Hepatic stellate cell (primary cell): ENCODE measurements at places on chromosomes 16 and 17.

DNA sequence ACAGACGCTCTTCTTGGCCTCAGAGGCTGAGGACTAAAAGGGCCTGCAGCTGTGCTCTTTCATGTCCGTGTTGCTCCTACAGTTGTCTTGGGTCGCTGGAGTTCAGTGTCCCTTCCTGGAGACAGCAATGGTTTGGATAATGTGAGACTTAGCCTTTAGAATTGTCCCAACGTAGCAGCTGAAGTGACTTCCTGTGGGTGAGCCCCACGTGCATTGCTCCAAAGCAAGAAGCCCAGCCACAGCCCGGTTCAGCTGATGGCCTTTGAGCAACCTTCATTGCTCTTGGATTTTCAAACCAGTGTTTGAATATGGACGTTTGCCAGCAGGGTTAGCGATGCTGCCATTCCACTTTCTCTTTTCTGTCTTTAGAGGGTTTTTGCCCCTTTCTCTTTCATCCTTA lies 19.7 kb downstream of the TMEM11 start:
- DNase-seq: no peak

- DNase-seq: no peak
Measured at GRCh38 chr17:15263680-15264079, 1.4 kb downstream of the PMP22 start.

DNA sequence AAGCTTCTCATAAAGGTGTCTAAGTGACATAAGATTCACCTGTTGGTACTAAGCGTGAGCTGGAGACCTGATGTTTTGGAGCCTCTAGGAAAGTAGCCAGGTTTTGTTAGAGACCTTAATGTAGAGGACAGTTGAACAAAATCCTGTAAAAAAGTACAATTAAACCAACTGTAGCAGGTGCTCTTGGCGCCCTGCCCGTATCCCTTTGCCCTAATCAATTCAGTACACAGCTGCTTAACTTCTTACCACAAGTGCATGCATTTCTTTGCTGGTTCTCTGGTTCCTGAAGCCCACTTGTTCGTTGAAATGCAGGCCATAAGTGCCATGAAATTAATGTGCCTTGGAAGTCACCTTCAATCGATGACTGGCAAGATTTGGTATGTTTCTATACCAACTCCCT lies 24.4 kb downstream of the GLP2R start:
- no peak for DNase-seq

DNA sequence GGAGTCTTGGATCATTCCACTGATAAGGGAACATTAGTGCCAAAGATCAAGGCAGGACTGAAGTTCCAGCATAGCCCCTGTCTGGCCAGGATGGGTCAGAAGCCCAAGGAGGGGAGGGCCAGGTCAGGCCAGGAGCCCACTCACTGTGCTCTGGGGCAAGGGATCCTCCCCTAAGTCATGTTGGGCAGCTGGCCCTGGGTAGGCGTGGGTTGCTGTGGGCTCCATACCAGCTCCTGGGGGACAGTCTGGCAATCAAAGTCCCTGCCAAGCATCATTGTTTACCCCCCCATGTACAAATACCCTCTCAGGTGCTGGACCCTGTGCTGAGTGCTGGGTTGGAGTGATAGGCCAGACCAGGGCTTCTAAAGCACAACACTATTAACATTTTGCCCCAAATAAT lies 130.5 kb downstream of the IRX5 start:
- no peak for DNase-seq

DNA sequence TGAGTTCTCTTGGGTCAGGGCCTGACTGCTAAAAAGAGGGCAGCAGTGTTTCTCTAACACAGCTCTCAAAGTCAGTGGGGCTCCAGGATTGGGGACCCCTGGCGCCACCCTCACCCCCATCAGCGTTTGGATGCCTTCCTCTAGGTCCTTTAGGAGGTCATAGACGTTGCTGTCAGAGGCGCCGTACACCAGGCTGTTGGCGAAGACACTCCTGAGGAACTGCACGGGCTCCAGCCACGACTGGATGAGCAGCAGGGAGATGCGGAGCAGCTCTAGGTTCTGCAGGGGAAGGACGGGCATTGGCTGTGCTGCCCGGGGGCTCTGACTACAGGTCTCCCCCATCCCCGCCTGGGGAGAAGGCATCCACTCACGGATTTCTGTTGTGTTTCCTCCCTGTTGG lies 993 bp downstream of the GH1 start:
- DNase-seq: no peak

DNA sequence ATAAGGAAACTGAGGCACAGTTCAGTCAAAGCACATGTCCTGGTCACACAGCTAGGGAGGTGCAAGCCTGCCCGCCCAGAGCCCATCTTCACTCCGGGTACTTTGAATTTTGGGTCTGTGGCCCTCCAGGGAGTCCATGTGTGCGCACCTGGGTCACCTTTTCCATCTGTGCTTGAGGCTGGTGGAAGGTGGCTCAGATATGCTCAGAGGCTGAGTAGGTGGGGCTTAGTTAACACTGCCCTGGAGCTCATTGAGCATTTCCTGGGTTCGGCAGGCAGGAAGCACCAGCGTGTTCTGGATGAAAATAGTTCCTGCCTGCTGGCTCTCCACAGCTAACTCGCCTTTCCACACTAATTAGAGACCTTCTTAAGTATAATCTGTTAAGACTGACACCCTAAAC lies 19.2 kb downstream of the FAM234A start:
- no peak for DNase-seq

GRCh38 chr17:14201988-14202380 lies 34.7 kb downstream of the CDRT15 start:
- no peak for DNase-seq

GRCh38 chr16:2331931-2332267 lies 8.6 kb downstream of the ABCA3 start:
- no peak for DNase-seq

GRCh38 chr16:8585857-8586256 lies 4.5 kb downstream of the TMEM114 start:
- no peak for DNase-seq

- no peak for DNase-seq
Measured at GRCh38 chr17:10035885-10036284, 130.8 kb upstream of the RCVRN start.

- DNase-seq: peak; percentile 59
Measured at GRCh38 chr16:87416826-87417527, 24.8 kb downstream of the MAP1LC3B start.

DNA sequence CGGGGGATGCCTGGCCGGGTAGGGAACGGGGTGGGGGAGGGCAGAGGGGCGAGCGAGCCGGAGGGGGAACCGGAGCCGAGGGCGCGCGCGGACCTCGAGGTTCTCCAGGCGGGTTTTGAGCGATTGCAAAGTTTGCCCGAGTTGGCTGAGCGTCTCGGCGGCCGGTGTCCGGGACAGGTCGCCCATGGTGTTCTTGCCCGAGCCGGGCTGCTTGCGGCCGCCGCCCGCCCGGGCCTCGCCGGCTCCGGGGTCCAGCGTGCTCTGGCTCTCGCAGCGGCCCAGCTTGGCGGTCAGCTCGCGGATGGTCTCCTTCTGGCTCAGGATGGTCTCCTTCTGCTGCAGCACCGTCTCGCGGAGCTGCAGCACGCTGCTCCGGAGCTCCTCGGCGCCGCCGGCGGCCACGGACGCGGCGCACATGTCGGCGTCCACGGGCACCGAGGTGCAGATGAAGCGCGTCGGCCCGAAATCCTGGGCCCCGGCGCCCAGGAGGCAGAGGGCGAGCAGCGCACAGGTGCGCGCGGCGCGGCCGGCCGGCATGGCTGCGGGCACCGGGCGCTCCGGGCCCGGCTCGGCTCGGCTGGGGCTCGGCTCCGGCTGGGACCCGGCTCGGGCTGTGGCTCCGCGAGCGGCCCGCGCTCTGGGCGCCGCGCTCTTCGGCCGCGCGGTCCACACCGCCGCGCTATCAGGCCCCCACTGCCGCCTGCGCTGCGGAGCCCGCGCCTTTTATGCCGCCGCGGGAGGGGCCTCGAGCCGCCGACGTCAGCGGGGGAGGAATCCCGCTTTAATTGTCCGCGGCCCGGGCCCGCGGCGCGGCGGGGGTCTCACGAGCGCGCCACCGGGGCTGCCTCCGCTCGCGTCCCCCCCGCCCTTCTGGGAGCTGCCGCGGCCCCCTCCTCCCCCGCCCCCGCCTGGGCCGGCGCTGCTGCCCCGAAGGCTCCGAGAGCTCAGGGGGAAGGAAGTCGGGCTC lies at the start of gene NPTX1:
Gene NPTX1, minus strand, starts transcription at position 698 of the 967 bp plus-strand sequence. Its CDS starts 161 bp downstream, at position 537.
- peak; percentile 55 for DNase-seq

DNA sequence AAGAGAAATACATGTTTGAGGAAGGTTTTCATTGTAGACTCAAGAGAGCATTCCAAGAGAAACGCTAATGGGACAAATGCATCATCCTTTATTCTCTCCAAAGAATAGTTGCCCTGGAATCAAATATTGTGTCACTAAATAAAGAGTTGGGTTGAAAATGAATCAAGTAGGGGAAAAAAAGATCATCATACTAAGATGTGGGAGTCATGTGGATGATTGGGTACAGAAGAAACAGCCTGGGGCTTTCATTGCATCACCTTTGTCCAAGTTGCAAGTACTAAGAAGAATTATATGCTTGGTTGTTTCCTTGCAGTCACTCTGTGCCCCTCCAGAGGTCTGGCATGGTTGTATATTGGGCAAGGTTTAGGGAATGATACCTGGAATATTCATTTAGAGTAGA lies 658.9 kb downstream of the TOX3 start:
- DNase-seq: no peak

DNA sequence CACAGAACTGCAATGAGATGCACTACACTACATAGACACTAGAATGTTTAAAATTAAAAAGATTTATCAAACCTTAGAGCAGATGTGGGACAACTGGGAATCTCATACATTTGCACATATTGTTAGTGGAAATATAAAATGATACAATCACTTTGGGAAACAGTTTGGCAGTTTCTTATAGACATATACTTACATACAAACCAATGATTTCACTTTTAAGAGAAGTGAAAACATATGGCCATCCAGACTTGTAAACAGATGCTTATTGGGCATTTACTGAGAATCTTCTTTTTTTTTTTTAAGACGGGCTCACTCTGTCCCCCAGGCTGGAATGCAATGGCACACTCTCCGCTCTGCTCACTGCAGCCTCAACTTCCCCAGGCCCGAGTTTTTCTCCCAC lies 50.1 kb downstream of the AXIN2 start:
- DNase-seq: no peak

DNA sequence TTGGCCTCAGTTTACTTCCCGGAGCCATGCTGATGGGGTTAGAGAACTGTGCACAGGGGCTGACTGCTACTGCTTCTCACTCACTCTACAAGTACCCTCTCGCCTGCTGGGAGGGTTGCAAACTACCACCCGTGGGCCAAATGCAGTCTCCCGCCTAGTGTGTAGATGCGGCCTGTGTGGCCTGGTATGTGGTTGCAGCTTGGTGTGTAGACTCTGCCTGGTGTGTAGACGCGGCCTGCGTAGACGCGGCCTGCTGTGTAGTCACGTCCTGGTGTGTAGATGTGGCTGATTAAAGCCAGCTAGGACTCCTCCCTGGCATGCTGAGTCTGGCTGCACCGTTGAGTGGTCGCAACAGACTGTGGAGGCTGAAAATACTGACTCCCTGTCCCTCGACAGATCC lies 7.3 kb downstream of the CANT1 start:
- no peak for DNase-seq

- DNase-seq: no peak
Measured at GRCh38 chr17:57899391-57899790, 49.5 kb upstream of the MRPS23 start.

GRCh38 chr16:65015599-65015998 lies 106.3 kb downstream of the CDH11 start:
- no peak for DNase-seq
